ENCODE measurements at places on chromosomes 3 and 15.

DNA sequence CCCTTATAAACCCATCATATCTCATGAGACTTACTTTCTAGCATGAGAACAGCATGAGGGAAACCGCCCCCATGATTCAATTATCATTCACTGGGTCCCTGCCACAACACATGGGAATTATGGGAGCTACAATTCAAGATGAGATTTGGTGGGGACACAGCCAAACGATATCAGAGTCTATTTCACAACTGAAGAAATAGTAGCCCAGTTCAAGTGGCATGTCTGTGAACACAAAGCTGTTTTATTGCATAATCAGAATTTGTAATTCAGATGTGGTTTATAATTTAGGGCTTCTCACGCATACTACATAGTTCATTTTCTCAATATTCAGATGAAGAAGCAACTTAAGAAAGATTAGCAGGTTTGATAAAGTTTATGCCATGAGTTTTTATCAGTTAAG, 1188.0 kb upstream of the ALCAM start:
- DNase-seq: no peak

DNA sequence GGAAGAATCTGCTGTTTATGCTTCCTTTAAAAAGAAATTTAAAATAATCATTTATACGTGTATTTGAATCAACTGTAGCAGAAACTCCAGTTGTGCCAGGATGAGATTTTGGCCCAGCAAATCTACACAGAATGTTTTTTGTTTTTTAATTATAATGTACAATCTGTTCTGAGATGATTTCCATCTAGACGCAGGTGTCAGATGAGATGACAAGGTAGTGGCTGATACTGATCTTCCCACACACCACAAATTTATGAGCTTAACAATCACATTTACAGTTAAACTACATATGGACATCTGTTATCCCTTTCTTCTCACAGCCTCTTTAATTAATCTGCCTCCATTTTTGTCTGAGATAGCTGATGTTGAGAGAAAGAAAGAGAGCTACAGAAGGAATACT, 23.6 kb downstream of the DCLK3 start:
- no peak for DNase-seq

DNA sequence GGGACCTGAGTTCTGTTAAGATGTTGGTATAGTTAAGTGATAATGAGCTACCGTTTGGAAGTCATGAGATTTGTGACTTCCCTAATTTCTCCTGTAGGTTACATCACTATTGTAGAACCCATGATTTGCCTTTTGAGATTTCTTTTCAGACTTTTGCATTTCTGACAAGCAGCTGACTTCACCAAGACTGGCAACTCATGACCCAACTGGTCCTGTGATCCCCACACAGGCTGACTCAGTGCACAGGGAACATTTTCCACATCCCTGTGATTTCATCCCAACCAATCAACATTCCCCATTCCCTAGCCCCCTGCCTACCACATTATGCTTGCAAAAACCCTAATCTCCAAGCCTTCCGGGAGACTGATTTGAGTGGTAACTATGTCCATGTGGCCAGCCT, 242.1 kb upstream of the PDZRN3 start:
- DNase-seq: no peak

DNA sequence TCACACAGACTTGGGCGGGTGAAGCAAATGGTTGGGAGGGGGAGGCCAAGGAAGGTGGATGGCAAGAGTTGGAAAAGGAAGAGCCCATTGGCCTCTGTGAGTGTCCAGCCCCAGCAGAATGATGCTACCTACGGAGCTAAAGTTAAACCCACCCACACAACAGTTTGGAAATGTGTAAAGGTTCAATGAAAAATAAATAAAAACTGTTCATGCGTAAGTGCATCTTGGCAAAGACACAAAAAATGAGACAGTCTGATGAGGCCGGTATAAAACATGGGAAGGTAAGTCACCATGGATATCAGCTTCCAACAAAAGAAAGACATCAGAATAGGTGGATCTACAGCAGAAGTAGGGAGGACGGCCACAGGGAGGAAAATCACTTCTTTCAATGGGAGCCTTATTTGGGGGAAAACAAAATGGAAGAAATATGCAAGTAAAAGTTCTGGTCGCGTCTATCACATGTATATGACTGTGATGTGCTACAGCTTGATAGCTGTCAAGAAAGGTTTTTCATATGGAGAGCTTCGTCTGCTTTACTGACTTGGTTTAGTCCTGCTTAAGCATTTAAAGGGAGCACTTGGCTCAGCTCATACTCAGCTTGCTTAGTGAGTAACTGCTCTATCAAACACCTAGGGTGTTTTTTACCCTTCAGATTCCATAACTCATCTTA, 82.8 kb downstream of the TIGIT start:
- no peak for DNase-seq

DNA sequence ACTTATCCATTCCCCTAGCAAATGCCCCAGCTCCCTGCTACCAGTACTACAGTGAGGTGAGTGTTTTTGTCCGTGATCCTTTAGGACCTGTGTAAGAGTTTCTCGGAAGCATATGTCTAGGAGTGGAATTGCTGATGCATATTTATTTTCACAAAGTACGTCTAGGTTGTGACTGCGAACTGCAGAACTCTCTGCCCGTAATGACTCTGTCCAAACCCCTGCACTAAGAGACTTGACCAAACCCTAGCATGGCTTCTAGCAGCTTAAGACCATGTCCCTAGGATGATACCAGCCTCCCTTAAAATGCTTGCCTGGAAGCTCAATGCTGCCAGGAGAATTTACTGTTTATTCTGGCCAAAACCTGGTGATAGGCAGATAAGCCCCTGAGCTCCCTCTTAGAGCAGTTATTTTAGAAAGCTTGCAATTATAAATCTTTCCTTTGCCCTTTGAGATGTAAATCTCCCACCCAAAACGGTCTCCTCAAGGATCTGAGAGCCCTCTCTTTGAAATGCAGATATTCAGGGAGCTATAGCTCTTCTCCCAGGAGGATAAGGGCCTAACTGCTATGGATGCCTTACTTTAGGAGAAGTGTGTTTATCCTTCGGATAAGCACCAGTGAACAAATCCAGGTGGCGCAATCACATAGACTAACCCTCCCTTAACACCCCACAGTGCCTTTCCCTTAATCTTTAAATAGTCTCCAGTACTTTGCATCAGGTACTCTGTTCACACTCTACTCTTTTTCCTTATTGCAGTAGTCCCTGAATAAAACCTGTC, 14.7 kb upstream of the CA12 start:
- no peak for DNase-seq

DNA sequence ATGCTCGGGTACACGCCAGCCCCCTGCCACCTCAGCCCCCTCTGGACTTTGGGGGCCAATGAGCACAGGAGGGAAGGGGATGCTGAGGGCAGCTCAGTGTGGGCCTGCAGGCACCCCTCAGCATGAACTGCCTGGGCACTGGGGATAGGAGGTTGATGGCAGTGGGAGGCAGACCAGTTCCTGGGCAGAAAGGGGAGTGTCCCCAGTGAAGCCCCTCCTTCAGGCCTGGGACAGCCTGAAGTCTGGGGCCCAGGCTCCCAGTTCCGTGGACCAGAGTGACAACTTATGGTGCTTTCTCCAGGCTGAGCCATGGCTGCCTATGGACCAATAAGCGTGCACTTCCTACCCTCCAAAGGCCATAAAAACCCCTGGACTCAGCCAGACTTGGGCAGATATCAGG, 63.3 kb upstream of the IMPG2 start:
- DNase-seq: no peak

- no peak for DNase-seq
These were observed 5.7 kb downstream of the STIMATE start for GRCh38 chr3:52891615-52892081.

DNA sequence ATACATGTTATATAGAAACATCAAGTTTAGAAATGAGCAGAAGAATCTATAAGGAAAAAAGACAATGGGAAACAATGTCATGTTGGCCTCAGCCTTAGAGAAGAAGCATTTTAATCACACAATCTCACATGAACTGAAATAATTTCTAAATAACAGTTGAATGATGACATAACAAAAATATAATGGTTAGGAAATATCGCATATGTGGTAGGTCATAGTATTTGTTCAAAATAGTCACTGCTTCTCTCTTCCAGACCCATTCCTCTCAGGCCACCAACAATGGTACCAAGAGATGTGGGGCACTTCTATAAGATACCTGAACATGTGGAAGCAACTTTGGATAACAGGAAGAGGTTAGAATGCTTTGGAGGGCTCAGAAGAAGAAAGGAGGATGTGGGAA, 195.7 kb upstream of the PDZRN3 start:
- no peak for DNase-seq

DNA sequence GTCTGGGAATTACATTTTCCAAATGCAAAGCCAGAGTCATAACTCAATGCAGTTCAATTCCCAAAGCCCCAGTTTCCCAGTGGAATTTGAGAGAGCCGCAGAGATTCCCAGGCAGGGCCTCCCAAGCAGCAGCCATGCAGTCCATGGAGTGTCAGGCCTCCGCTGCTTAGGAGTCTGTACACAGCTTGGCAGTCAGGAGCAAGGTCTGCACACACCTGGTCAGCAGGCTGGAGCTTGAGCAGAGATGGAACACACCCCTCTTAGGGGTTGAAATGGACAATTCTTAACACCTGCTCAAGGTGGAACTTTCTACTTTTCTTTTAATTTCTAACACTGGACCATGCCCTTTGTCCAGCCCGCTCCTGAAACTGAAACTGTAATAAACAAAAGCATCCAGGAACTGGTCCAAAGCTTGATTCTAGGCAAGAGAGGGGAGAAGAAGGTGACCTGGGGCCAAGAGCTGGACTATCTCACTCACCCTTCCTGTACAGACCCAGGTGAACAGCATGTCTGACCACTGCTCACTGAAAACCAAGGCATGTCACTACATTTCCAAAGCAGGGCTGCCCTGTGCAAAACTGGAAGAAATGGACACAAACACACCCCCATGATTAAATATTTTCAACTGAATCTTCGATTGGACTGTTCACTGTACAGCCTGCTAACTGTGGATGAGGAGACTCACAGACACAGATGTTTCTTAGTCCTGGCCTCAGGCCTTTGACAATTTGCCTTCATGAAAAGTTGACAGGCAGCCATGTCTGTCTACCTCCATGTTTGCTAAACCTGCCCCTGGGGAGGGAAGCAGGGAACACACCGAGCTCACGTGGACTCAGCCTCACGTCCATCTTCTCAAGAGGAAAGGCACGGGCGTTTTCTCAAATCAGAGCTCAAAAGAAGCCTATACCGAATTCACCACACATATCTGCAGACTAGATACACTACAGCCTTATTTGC, 48.6 kb upstream of the DUSP7 start:
- DNase-seq: no peak

GRCh38 chr3:131544557-131544956, 41.8 kb upstream of the MRPL3 start:
- no peak for DNase-seq

- DNase-seq: no peak
These were observed 108.4 kb downstream of the MBNL1 start for GRCh38 chr3:152377184-152377570.
